Lung microvascular endothelial cell (primary cell): ENCODE measurements at places on chromosomes 2 and 18.

DNA sequence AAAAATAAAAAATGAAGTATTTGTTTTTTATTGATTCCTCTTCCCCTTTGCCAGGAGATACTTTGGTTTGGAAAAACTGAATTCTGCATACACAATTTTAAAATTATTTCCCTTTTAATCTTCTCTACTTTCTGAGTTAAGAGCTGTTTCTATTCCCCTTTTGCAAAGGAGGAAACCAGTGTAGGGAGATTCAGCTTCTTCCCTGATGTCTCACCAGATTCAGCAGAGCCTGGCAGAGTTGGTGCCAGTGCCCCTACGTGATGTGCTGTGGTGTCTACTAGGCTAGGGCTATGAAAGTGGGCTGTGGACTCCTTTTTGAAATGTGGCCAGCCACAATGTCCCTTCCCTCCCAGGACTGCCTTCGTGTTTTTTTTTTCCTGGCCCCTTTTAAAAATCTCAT lies 2.4 kb downstream of the RPE start:
- DNase-seq: no peak

GRCh38 chr18:13514558-13514957 lies 211.8 kb downstream of the FAM210A start:
- no peak for DNase-seq

DNA sequence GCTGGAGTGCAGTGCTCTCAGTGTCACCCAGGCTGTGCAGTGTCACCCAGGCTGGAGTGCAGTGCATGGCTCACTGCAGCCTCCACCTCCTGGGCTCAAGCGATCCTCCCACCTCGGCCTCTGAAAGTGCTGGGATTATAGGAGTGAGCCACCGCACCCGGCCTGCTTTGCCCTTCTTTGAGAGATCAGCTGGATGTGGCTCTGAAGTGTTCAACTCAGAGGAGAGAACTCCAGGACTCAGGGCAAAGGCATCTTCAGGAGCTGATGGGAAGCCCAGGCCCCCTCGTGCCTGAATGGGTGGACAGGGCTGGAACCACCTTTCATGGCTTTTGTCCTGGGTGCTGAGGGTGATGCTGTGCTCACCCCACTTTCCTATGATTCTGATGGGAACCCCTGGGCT lies 52.0 kb upstream of the HAAO start:
- DNase-seq: no peak

- no peak for DNase-seq
Observed at GRCh38 chr18:45836242-45837205, 11.0 kb downstream of the SIGLEC15 start.

DNA sequence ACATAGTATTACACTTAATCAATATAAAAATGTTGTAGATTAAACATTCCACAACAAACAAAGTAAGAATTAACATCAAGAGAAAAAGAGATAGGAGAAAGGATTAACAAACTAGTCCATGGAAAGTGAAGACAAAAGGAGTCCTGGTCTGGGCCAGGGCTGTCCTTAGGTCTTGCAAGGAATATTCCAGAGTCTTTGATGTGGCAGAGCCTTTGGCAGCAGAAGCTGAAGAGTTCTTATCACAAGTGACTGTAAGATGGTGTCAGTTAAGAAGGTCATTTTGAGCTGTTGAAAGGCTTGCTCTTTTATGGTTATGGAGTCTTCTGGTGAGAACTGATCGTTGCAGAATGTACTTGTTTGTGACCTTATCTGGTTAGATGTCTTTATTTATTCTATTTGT lies 127.7 kb upstream of the LRRTM4 start:
- DNase-seq: no peak

DNA sequence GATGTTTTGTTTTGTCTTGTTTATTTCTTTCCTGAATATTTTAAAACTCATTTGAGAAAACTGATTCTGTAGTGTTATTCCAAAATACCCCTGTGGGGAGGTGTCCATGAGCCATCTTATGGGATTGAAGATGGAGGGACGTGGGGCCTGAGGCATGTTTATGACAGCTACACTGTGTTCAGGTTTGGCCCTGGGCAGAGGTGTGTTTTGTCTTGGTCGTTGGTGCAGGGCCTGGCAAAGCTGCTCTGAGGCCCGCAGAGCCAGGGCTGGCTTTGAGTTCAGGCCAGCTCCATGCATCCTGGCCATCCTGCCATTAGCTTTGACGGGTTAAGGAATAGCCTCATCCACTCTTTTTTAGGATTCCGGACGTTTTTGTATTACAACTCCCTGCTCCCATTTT lies 68.9 kb downstream of the TMEM18 start:
- no peak for DNase-seq

GRCh38 chr2:172397148-172397834 lies 30.1 kb upstream of the ITGA6 start:
- DNase-seq: no peak

GRCh38 chr2:134912361-134912760 lies 6.3 kb upstream of the CCNT2 start:
- peak; percentile 49 for DNase-seq
